ENCODE measurements at places on chromosomes 12 and 14.

DNA sequence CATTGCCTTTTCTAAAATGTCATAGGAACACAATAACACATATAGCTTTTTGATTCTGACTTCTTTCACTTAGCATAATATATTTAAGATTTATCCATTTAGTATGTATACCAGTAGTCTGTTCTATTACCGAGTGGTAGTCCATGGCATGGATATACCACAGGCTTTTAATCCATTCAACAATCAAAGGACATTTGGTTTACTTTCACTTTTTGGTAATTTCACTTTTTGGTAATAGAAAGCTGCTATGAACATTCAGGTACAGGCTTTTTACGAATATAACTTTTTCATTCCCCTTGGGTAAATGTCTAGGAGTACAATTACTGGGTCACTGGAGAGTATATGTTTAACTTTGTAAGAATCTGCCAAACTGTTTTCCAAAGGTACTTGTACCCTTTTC lies 100.7 kb upstream of the PRICKLE1 start:
- DNase-seq: no peak

- no peak for DNase-seq
These were observed 451.7 kb downstream of the TMEM117 start for GRCh38 chr12:44287545-44287944.

DNA sequence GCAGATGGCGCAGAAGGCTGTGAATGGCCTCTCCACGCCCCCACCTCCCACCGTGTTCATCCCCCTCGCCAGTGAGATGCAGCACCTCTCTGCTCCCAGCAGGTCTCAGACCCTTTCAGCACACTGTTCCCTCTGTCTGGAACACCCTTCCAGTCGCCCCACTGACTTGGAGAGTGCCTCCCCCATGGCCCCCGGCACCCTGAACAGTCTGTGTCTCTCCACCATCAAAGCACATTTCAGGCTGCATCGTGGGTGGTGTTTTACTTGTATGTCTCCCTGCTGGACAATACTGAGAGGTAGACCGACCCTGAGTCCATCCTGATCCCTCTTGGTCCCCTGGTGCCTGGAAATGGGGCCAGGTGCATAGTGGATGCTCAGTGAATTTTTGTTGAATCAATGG lies 34.9 kb downstream of the CACNA2D4 start:
- no peak for DNase-seq

- no peak for DNase-seq
These were observed 22.0 kb downstream of the SYNE3 start for GRCh38 chr14:95494456-95494855.
